Sigmoid colon (tissue), 7 donors: ENCODE measurements at places on chromosomes 13 and 19.

GRCh38 chr13:46392967-46393366, 5.9 kb upstream of the RUBCNL start:
- DNase-seq, result no peak

- no peak for DNase-seq
Observed at GRCh38 chr19:34832581-34833112, 59.6 kb upstream of the ZNF599 start.

GRCh38 chr13:83547043-83547442, 335.2 kb downstream of the SLITRK1 start:
- DNase-seq, result no peak

- DNase-seq, result no peak
Observed at GRCh38 chr19:38360839-38361631, 13.3 kb upstream of the PSMD8 start.

DNA sequence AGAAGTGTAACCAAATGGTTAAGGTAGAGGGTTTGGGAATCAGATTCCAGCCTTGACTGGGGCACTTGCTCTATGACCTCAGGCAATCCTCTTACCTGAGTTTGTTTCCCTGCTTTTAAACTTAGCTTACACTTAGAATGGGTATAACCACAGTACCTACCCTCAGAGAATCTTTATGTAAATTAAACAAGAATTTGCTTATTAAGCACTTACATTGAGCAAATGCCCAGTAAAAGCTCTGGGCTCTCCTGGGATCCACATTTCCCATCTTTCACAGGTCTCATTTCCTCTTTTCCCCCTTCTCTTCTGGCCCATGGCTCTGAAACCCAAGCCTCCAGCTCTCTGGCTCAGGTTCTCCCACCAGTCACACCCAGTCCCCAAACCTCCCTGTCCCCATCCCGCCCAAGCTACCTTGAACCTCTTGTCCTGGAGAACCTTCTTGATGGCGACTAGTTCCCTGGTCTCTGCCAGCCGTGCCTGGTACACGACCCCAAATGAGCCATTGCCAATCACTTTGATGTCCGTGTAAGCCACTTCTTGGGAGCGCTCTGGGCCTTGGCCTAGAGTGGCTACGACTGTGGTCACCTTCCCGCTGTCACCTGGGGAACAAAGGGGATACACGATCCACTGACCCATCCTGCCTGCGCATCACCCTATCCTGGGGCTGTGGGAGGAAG, 2.7 kb downstream of the GSK3A start:
- DNase-seq, result no peak

DNA sequence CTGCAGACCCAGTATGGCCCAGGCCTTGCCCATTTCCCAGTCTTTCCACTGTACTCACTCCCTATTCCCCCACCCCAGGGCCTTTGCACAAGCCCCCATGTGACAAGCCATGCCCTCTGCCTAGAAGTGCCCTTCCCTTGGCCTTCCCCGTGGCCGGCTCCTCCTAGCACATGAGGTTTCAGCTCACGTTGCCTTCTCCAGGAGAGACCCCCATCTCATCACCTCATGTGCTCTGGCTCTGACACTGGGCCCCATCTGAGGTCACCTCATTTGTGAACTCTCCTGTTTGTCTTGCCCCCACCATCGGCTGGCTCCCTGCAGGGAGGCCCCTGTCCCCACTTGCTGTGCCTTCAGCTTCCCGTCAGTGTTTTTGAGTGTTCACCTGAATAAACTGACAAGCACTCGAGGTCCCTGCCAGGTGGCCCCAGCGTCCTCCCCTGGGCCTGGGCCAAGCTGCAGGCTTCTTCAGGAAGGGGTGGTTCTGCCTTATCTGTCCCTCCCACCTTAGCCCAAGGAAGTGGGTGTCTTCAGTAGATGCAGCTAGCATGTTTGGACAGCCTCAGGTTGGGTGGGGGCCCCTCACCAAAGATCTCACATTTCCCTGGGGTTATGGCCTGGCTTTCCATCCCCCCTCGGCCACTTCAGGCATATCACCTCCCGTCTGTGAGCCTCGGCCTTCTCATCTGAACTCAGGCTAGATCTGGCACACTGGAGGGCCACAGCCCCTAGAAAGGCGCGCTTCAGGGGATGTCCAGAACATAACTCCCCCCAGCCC, 3.8 kb upstream of the SLC25A42 start:
- DNase-seq, result no peak

DNA sequence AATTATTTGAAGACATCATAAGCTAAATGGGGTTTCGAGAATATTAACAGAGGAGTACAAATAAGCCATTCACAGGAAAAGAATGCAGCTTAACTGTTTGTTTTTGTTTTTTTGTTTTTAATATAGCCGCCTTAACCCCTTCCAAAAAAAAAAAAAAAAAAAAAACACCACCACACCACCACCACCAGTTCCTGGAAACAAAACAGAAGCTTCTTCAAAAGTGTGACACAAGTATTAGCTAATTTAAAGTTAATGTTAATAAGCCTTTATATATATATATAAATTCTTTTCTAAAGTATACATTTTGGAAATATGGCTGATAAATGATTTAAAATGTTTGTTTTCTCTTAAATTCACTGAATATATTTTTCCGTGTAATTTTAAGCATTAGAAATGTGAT, 1.4 kb downstream of the RAP2A start:
- DNase-seq, result no peak
